Suppressor macrophage (primary cell): ENCODE measurements at places on chromosomes 7 and 10.

DNA sequence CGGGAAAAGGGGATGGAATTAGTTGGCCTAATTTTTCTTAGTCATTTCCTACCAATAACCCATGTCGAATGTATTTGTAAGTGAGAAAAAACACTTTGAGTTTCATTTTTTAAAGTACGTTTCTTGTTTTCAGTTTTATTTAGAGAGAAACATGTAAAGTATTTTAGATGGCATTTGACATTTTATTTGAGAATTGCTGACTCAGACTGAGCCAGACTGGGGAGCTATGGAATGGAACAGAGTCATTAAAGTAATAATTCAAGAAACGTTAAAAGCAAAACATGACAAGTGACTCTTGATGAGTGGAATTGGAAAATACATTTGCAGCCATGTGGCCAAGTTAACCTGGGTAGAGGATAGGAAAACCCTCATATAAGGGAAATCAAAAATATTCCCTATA is 286.1 kb upstream of the NPSR1 start:
- no peak for DNase-seq

DNA sequence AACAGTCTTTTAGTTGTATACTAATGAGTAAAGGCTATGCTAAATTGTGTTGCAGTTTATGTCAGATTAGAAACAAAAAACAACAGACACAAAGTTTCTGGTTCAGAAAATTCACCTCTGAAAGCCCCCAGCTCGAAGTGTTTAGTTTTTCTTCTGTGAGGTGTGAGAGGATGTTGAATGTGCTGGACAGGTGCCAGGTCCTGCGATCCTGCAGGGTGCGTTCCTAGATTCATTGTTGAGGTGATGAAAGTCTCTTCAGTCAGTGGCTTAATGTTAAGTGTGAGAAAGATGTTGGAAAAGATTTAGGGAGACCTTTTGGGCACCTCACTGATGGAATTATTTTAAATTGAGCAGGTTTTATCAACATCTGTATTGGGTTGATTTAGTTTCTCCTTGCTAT is 287.3 kb downstream of the SDK1 start:
- no peak for DNase-seq

GRCh38 chr7:155644971-155645509 is 579 bp downstream of the RBM33 start:
- peak; percentile 46 for DNase-seq

DNA sequence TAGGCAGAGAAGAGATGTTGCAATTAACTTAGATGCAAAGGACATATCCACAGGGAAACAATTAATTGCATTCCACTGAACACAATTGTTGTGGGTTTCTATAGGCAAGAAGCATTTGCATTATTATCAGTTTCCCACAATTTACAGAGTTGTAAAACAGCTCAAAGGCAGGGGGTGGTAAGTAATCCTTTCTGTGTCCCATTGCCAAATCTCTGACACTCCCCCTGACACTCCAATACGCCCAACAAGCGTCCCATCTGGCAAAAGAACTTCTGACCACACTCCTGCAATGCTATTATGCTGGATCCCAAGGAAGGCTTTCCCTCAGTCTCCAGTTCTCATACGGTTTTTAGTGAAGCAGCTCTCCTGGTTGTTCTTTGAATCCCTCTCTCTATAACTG is 179.8 kb downstream of the CXCL12 start:
- DNase-seq = no peak

- DNase-seq = no peak
Measured at GRCh38 chr7:128831178-128831993, 1.2 kb downstream of the FLNC start.

- DNase-seq = peak; percentile 98
Measured at GRCh38 chr10:104328896-104329710, 9.2 kb downstream of the ITPRIP start.

GRCh38 chr10:94041206-94041605 is 47.5 kb downstream of the PLCE1 start:
- no peak for DNase-seq

- DNase-seq = no peak
Measured at GRCh38 chr10:43209074-43209455, 57.8 kb downstream of the RASGEF1A start.

DNA sequence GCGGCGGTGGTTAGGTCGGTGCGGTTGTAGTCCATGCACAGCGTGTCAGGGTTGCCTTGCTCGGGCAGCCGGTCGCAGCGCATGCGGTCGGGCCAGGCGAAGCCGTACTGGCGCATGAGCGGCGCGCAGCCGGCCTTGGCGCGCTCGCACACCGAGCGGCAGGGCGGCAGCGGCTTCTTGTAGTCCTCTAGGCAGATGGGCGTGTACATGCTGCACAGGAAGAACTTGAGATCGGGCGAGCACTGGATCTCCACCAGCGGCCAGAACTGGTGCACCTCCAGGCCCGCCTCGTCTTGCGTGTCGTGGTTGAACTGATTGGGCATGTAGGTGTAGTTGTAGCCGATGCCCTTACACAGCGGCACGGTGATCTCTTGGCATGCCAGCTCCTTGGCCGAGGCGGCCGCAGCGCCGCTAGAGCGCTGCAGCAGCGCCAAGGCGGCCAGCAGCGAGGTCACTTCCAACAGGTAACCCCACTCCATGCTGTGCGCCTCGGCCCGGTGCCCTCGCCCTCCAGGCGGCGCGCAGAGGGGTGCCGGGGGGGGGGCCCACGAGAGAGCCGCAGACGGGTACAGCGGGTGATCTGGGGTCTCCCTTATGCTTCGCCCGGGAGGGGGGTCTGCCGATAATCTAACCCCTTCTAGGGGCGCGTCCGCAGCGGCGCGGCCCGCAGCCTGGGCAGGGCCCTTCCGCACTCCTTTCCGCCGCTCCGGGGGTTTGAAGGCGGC is 983 bp downstream of the FZD8 start:
- DNase-seq = peak; percentile 66

DNA sequence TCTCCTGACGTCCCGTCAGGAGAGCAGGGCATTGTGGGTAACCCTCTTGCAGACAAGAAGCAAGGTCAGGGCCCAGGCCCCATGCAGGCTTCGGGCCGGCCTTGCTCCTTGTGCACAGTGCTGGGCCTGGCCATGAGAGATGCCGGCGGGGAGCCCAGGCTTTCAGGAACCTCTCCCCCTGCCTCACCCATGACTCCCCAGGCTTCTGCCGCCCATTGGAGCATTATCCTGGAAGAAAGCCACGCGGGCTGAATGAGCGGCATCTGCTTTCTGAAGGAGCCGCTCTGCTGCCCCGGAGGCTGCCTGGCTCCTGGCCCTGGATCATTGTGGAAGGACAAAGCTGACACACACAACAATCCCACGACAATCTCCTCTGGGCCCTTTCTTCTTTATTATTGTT is 233.5 kb downstream of the TCF7L2 start:
- DNase-seq = no peak

DNA sequence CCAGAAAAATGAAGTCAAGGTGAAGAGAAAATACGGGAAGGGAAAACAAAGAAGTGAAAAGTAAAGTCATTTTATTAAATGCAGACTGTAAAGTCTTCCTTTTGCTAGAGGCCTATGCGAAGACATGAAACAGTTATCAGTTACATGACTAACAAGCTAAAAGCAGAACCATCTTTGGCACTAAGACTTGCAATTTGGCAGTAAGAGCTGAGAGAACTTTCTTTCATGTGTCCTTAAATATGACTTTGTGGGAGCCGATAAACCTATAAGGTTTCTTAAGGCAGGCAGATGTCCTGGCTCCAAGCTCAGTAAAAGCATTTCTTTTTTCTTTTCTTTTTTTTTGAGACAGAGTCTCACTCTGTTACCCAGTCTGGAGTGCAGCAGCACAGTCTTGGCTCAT is 10.4 kb downstream of the ANLN start:
- peak; percentile 48 for DNase-seq

GRCh38 chr10:78571891-78572290 is 496.9 kb upstream of the ZMIZ1 start:
- no peak for DNase-seq
